ENCODE measurements at places on chromosomes 1 and 21.
A peak's percentile ranks its signal among the peaks of the same experiment; 100 is the strongest.

- no peak for DNase-seq
Measured at GRCh38 chr1:80369780-80370179, 1363.2 kb upstream of the ADGRL4 start.

DNA sequence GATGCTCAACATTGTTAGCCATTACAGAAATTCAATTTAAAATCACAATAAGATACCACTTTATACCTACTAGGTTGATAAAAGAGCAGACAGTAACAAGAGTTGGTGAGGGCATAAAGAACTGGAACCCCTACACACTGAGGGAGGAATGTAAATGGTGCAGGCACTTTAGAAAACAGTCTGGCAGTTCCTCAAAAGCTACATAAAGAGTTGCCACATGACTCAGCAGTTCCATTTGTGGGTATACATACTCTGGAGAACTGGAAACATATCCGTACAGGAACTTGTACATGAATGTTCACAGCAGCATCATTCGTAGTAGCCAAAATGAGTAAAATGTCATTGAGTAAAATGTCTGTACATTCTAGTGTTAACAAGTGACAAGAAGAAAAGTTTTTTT is 17.0 kb downstream of the NSL1 start:
- peak; percentile 46 for DNase-seq

DNA sequence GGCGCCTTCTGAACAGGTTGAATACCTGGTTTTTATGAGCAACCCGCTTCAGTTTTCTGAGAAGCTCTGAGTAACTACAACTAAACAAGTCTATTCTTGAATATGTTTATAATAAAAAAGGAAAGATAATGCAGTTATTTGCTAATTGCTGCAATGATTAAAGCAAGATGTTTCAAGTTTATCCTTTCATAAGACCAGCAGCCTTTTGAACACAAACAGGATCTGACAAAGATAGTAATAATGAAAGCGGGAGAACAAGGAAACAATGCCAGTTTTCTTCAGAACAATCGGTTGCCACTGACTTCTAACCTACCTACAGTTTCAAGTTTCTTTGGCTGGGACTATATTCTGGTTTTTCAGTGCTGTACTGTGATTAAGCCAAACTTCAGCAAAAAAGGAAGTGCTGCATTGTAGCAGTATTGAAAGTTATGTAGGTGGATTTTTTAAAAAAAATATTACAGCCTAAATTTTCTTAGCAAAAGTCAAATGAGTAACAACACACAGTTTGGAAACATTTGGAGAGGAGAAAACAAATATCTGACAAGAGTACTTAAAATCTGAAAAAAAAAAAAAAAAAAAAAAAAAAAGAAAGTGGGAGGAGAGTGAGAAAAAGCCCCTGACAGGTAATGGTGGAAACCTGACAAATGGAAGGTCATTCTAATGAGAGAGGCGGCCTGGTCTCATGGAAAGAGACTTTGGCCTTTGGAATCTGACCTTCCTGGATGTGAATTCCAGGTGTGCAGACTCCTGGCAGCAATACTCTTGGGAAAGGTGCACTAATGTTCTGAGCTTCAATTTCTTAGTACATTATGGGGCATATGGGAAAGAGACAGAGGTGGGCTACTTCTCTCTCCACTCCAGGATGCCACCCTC is 11.4 kb downstream of the KCNJ15 start:
- no peak for DNase-seq

DNA sequence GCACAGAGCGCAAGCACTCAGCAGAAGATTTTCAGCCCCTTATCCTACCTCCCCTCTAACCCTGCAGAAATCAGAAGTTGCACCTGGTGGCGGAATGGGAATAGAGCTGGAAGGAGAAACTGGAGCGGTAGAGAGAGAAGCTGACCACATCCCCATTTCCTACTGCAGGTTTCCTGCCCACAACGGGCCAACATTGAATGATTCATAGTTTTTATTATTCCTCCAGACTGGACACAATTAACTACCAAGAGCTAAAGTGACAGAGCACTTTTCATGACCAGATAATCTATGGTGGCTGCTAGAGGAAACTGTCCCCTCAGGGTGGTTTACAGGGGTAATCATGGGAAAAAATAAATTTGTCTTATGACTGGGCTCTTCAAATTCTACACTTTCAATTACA is 21.3 kb upstream of the LRRC8D start:
- no peak for DNase-seq

DNA sequence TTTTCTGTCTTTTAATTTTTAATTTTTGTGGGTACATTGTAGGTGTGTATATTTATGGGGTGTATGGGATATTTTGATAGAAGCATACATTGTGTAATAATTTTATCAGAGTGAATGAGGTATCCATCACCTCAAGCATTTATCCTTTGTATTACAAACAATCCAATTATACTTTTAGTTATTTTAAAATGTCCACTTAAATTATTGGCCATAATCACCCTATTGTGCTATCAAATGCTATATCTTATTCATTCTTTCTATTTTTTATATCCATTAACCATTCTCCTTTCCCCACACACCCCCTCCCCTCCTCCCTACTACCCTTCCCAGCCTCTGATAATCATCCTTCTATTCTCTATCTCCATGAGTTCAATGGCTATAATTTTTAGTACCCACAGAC is 70.2 kb upstream of the TSHB start:
- no peak for DNase-seq

DNA sequence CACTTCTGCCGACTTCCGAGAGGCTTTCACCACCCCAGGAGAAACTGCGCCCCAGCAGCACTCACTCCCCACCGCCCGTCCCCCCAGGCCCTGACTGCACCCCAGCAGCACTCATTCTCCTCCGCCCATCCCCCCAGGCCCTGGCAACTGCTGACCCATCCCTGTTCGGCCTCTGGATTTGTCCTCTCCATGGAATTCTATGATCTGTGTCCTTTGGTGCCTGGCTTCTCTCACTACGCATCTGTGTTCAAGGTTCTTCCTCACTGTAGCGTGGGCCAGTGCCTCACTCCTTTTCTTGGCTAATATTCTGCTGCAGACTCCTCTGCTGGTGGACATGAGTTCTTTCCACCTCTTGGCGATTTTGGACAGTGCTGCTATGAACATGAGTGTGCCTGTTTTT is 121.8 kb upstream of the ARHGEF16 start:
- no peak for DNase-seq

- no peak for DNase-seq
Measured at GRCh38 chr1:18529714-18530113, 49.0 kb downstream of the KLHDC7A start.

GRCh38 chr1:68221980-68222373 is 10.3 kb downstream of the WLS start:
- no peak for DNase-seq

GRCh38 chr1:102535829-102536505 is 539.2 kb upstream of the OLFM3 start:
- no peak for DNase-seq

DNA sequence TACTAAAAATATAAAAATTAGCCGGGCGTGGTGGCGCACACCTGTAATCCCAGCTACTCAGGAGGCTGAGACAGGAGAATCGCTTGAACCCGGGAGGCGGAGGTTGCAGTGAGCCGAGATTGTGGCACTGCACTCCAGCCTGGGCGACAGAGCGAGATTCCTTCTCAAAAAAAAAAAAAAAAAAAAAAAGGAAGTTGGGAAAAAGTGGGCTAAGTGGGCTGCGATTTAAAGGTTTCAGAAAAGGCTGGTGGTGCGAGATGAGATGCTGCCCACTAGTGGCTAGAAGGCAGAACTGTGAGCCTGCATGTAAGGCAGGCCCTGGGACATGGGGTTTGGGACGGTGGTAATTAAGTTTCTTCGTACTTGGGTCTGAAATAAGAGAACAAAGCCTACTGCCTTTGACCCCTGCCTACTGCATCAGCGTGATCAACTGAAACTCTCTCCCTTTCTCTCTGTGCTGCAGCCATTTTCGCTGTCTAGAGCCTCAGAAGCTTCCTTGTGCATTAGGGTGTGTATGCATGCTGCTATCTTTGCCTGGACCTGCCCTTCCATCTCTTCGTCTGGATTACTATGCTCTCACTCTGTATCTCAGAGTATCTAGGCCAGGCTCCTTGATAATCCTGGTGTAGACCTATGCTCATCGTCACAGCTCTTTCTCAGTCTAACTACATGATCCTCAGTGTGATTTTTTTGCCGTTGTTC is 12.4 kb downstream of the FMOD start:
- peak; percentile 77 for DNase-seq

DNA sequence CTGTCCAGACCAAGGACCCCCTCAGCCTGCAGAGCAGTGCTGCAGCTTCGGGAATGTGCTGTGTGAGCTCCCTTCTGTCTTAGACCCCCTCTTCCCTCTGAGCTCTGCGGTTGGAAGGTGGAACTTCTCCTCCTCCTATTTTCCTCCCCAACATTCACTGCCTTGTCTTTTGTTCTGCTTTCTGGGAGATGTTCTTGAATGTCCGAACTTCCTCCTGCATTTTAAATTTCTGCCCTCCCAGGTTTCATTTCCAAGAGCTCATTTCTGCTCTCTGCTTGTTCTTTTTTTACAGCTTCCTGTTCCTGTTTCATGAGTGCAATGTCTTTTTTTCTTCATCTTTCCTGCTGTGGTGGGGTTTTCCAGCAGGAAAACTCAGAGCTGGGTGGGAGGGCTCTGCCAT is 29.3 kb downstream of the RRP1 start:
- DNase-seq = no peak

DNA sequence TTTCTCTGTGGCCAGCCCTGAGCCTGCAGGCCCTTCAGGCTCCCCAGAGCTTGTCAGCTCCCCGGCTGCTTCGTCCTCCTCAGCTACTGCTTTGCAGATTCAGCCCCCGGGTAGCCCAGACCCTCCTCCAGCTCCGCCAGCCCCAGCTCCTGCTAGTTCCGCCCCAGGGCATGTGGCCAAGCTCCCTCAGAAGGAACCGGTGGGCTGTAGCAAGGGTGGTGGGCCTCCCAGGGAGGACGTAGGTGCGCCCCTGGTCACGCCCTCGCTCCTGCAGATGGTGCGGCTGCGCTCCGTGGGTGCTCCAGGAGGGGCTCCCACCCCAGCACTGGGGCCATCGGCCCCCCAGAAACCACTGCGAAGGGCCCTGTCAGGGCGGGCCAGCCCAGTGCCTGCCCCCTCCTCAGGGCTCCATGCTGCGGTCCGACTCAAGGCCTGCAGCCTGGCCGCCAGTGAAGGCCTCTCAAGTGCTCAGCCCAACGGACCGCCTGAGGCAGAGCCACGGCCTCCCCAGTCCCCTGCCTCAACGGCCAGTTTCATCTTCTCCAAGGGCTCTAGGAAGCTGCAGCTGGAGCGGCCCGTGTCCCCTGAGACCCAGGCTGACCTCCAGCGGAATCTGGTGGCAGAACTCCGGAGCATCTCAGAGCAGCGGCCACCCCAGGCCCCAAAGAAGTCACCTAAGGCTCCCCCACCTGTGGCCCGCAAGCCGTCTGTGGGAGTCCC is 45.4 kb downstream of the YARS1 start:
- no peak for DNase-seq

DNA sequence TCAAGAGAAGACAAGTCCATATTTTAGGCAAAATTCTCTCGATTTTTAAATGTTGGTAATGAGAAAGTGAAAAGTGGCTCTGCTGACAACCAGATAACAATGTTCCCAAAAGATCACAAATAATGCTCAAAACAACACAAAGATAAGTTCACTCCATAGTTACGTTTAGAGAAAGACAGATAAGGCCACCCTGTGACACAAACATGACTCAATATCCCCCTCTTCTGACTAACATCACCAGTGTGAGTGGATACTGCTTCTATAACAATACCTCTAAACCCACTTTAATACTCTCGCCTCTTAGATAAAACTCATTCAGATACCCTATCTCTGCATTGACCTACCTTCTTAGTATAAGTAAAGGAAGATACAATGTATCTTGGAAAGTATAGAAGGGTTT is 51.2 kb upstream of the RGS7 start:
- no peak for DNase-seq

DNA sequence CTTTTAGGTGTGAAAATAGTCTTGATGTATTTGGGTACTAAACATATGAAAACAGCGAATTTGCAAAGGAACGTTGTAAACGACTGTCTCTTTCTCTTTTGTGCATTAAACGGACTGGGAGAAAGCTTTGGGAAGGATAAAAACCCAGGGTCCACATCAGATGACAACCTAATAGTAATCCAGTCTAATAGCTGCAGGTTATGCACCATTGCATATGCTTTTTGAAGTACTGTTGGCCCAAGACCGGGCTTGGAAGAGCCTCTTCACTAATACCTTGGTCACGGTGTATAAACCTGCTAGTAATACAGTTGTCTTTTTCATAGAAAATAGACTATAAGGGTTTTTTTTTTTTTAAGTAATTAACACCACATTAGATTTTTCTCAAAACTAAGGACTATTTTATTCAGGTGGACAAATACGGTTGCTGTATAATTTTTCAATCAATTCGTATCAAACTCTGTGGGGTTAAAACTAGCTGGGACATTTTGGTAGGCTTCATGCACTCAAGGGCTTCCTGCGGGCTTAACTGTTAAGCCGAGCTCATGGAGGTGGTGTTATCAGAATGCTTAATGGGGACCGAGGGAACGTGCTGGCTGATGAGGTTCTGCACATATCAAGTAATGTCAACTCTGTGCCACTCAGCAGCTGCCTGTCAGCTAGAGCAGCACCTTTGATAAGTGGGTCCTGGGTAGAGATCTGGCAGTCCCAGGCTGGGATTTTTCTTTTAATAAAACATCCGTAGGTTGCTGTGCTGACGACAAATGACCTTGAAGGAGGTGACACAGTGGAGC is 2.1 kb downstream of the RYR2 start:
- DNase-seq = peak; percentile 43

- DNase-seq = no peak
Measured at GRCh38 chr1:165675794-165676193, 22.6 kb downstream of the ALDH9A1 start.

DNA sequence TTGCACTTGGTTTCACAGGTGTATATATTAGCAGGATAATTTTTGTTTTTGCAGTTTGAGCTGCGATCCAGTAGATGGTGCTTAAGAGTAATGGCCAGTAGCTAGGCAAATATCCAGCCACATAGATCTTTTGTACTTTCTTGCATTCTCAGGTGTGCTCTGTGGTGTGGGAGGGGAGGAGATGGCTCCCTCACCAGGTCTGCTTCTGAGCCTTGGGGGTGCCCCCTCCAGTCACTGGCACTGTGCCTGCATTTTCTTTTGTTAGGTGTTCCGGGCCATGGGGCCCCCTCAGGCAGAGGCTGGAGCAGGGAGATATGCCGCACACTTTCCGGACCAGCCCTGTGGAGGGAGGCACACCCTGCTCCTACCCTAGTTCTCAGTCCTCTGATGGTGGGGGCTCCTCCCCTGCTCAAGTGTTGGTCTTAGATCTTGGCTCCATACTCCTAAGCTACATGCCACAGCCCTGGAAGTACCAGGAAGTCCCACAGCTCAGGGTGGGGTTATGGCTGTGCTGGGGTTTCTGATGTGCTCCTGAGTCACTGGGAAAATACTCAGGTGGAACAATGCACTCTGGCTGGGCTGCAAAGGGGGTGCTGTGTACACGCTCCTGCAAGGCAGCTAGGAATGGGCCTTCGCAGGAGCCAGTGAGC is 197.6 kb upstream of the DMRTA2 start:
- DNase-seq = peak; percentile 16

DNA sequence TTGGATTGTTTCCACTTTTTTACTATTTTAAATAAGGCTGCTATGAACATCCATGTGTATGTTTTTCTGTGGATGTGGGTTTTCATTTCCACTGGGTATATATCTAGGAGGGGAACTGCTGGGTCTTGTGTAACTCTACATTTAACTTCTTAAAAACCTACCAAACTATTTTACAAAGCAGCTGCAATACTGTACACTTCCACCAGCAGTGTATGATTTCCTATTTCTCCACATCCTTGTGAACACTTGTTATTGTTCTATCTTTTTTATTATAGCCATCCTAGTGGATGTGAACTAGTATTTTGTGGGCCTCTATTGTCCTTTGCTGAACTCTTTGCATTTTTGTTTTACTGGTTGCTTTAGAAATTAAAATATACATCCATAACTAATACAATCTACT is 33.4 kb downstream of the DIPK1A start:
- DNase-seq = no peak

- no peak for DNase-seq
Measured at GRCh38 chr1:51634618-51635017, 17.7 kb downstream of the OSBPL9 start.

Data from RPMI8226 (cell line).